ENCODE measurements at places on chromosomes 1 and 21.

GRCh38 chr1:40519517-40519916 lies 10.9 kb downstream of the EXO5 start:
- no peak for DNase-seq

DNA sequence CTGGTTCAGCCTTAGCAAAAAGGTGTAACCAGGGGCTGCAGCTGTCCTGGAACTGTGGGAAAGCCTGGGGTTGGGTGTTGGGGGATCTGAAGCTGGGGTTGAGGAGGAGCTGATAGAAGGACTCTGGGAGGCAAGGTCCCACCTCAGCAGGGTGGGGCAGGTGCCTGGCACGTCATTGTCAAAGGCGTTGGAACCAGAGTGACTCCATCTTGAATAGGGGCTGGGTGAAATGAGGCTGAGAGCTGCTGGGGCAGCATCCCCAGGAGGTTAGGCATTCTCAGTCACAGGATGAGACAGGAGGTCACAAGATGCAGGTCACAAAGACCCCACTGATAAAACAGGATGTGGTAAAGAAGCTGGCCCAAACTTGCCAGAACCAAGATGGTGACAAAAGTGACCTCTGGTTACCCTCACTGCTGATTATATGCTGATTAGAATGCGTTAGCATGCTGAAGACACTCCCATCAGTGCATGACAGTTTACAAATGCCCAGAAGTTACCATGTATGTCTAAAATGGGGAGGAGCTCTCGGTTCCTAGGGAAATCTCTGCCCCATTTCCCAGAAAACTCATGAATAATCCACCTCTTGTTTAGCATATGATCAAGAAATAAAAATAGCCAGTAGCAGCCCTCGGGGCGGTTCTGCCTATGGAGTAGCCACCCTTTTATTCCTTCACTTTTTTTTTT lies 85.4 kb downstream of the IER5 start:
- DNase-seq, result no peak

DNA sequence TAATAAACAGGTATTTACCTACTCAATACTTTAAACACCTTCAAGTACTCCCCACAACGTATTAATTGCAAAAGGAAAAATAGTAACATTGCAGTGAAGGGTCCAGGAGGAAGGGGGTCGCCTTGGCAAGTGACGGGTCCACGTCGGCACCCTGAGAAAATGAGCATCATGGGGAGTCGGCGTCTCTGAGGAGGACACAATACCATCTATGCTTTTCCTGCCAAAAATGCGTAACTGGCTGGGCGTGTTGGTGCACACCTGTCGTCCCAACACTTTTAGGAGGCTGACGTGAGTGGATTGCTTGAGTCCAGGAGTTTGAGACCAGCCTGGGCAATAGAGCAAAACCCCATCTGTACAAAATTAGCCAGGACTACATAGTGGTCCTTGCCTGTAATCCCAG lies 7.3 kb downstream of the FTCD start:
- DNase-seq, result no peak

- DNase-seq, result no peak
Measured at GRCh38 chr1:180291004-180291403, 60.9 kb downstream of the LHX4 start.

- DNase-seq, result no peak
Measured at GRCh38 chr1:21220815-21221214, 44.1 kb upstream of the EIF4G3 start.

- peak; percentile 31 for DNase-seq
Measured at GRCh38 chr1:189619682-189620332, 857.9 kb downstream of the BRINP3 start.

DNA sequence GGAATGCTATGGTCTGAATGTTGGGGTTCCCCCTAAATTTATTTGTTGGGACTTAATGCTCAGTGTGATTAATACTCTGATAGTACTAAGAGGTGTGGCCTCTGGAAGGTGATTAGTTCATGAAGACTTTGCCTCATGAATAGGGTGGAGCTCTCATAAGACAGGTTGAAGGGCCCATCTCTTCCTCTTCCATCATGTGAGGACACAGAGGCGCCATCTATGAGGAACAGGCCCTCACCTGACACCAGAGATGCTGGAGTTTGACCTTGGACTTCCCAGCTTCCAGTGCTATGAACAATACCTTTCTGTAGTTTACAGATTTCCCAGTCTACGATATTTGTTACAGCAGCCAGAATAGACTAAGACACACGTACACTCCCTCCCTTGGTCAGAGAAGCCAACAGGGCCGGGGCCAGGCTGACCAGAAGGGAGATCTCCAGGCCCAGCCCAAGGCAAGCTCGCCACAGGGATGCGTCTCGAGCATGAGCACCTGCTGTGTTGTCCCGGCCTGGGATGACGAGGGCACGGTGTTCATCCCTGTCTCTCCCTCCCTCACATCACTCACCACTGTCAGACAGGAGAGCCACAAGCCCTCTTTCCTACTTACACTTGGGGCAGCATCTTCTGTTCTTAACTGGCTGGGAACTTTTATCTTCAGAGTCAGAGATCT lies 4.7 kb upstream of the ABCG1 start:
- DNase-seq, result no peak

GRCh38 chr1:241411056-241411775 lies 54.2 kb upstream of the RGS7 start:
- DNase-seq, result no peak
